Activated CD4-positive, alpha-beta T cell treated with anti-CD3 and anti-CD28 coated beads, Interleukin-2, amount 10 ng/mL, durations not matched to agents 7 days and 5 days (primary cell): ENCODE measurements at places on chromosomes 6 and 20.

DNA sequence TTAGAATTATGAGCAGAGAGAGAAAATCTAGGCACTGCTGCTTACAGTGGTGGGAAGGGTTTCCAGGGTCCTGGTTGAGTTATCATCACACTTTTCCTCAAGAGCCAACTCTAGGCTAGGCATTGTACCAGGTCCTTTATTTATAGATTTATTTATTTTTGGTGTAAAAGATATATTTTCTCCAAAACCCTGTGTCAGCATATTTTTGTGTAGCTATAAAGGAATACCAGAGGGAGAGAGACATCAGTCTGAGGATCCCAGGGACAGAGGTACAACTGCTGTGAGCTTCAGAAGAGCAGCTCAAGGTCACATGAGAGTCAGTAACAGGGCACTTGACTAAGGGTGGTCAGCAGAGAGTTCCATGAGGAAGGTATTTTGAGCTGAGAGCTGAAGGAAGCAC, 159.7 kb downstream of the SLC35B3 start:
- no peak for DNase-seq

DNA sequence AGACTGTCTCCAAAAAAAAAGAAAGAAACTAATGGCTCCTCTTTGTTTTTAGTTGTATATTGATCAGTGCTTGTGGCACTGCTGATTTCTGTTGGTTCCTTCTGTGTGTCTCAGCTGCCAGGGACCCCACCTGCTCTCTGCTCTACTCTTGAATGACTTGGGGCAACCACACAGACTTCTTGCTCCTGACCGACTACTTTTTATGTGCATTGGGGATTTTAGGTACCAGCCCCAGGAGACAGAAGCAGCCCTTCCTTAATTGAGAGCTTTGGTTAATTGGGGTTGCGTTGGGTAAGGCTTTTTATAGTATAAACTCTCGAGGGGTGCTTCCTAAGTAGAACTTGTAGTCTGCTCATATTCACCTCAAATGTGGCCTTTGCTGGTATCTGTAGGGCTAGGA, 6.9 kb downstream of the STK35 start:
- DNase-seq: no peak

DNA sequence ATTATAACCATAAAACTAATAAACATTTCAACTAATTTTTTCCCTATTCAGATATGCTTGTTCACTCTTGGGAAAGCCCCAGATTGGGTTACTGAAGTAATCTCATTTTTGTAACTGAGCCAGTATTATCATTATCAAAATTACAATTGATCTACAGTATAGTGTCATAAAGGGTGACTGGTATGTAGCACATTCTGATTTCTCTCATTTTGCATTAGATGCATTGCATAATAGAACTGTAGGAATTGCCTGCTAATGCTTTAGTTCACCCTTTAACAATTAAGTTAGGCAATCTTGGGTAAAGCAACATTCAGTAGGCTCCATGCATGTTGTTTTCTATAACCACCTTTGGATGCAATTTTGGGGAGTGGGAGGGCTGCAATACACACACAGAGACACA, 150.8 kb upstream of the FLRT3 start:
- DNase-seq: no peak

DNA sequence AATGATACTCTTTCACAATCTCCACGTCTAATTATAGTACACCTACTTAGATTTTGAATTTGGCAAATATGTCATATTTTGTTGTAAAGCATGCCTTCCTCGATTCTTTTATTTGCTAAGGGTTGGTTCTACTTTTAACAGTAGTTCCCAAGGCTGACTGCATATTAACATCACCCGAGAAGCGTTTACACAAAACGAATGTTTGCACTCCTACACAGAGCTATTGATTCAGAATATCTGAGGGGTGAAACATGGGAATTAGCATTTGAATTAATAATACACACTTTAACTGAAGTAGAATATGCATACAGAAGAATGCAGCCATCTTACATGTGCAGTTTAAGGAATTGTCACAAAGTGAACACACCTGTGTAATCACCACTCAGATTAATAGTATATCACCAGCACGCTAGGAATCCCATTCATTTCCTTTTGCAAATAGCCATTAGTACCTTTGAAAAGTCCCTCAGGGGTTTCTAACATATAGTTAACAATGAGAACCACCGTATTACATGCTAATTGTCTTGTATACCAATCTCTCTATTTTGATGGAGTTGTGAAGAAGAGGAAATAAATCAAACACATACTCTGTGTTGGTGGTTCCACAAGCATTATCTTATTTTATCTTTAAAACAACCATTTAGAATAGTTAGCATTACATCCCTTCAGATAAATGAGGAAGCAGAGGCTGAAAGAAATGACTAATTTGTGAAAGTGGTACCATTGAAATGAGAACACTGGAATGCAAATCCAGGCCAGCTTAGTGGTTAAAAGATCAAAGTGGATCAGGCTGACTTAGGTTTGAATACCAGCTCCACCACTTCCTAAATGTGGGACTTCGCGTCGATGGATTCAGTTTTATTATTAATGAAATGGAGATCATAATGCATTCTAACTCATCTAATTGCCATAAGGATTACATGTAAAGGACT, 317.6 kb downstream of the HDGFL1 start:
- DNase-seq: no peak

GRCh38 chr20:59495894-59496510, 108.3 kb upstream of the PHACTR3 start:
- DNase-seq: peak; percentile 77

DNA sequence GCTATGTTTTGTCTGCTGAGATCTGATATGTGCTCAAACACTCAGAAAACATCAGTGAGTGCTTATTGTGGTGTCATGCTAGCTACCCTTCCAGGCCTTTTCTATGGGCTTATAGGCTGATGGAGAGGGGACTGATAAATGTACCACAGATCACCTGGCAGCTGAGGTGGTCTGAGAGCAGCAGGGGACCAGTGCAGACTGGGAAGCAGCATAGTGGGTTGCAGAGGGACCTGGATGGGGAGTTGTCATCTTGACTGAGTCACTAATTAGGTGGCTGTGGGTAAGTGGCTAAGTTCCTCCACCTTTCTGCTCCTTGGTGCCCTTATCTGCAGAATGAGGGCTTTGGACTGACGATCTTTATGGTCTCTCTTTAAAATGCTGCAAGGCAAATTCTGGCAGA, 2.8 kb downstream of the TMEM200A start:
- no peak for DNase-seq

DNA sequence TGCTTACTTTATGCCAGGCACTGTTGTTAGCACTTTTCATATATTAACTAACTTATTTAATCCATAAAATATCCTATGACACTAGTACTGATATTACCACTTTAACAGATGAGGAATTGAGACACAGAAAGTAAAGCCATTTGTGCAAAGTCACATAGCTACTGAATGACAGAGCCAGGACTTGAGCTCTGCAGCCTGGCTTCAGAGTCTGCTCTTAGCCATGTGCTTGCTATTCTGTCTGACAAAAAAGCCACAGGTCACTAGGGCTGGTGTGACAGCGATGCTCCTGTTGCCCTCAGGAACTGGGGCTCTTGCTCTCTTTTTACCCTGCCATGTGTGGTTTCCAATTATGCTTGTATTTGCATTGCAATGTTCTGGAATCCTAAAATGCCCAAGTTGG, 44.7 kb upstream of the RNF8 start:
- DNase-seq: no peak

GRCh38 chr6:30071858-30072257, 3.7 kb downstream of the RNF39 start:
- DNase-seq: no peak

GRCh38 chr20:51156041-51156982, 133.4 kb upstream of the KCNG1 start:
- DNase-seq: no peak

- no peak for DNase-seq
These were observed 190.7 kb upstream of the FBXL4 start for GRCh38 chr6:99138445-99138844.

DNA sequence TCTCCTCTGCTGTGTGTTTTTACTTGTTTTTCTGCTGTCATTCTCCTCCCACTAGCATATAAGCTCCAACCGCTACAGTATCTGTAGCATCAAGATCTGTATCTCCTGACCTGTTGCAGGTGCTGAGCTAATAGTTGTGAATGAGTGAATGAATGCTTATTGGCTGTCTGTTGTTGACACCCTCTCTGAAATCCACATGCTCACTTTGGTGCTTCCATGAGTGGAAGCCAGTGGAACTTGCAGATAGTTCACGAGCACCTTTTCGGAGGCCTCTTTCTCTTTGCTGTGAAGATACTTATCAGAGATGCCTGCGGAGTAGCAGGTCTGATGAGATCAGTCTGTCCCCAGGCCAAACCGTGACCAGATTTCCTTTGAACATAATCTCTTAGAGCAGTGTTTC, 117.3 kb downstream of the EYA2 start:
- no peak for DNase-seq

GRCh38 chr6:114634016-114634415, 291.2 kb upstream of the HS3ST5 start:
- DNase-seq: no peak

GRCh38 chr6:12976366-12976765, 259.8 kb downstream of the PHACTR1 start:
- DNase-seq: no peak
